Left lung (tissue), 14 donors: ENCODE measurements at places on chromosomes 1 and 21. TPM values are rescaled to one million over a fixed set of nuclear protein-coding genes. Genes with fewer than 3 reads are reported as not detected.

GRCh38 chr1:151593730-151594129, 18.1 kb upstream of the SNX27 start:
- no peaks in the 10 kb centered on the region for H3K36me3 ChIP-seq
- peak overlapping the region; percentile 33 for H3K27ac ChIP-seq
- DNase-seq = no peak
- H3K4me3 ChIP-seq = no peak overlapping the region
- H3K4me1 ChIP-seq = peaks cover 10% of the 10 kb centered on the region
- H3K27me3 ChIP-seq = no peaks in the 10 kb centered on the region

DNA sequence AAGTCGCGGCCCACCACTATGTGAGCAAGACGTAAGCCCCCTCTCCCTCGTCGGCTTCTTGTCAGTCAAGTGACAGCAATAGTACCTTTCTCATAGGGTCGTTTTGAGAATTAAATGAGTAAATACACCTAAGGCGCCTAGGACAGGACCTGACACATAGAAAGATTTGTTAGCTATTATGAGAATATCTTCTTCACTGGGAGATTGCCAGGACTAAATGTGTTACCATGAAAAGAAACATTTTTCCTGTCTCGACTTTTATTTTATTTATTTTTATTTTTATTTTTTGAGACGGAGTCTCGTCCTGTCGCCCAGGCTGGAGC, 798 bp downstream of the PMF1 start:
- H3K4me3 ChIP-seq = peak overlapping the region; percentile 67
- no peaks in the 10 kb centered on the region for H3K36me3 ChIP-seq
- no peak for DNase-seq

DNA sequence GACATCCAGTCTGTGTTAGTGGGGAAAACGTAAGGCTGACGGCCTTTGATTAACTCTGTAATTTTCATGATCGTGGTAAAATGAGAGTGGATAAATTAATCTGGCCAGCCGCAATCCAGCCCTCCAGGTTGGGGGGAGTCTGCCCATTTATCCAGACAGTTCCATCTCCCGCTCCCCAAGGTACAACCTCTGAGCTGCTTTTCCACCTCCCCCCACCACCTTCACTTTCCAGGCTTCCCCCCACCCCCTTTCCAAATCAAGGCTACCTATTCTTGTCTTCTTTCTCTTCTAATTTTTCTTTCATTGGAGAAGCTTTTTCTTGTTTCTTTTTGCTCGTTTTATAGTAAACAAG, 6.0 kb downstream of the MIER1 start:
- H3K27me3 ChIP-seq = no peaks in the 10 kb centered on the region
- DNase-seq = no peak
- peak overlapping the region; percentile 99 for H3K27ac ChIP-seq
- no peaks in the 10 kb centered on the region for H3K36me3 ChIP-seq
- peak overlapping the region; percentile 58 for H3K4me3 ChIP-seq

SZRD1 gene
- 134 TPM for total RNA-seq

PKLR gene
- not detected for total RNA-seq

GRCh38 chr1:51472359-51472758, 46.7 kb downstream of the EPS15 start:
- peak overlapping the region; percentile 66 for H3K27ac ChIP-seq
- peaks cover 28% of the 10 kb centered on the region for H3K4me1 ChIP-seq
- H3K4me3 ChIP-seq = no peak overlapping the region
- no peaks in the 10 kb centered on the region for H3K36me3 ChIP-seq
- DNase-seq = peak; percentile 53

STX12 gene
- total RNA-seq = 79.3 TPM
